Stimulated activated naive CD8-positive, alpha-beta T cell treated with anti-CD3 and anti-CD28 coated beads, Interleukin-15, Interleukin-2, amounts not matched to agents 100 U/mL and 50 U/mL, for 24 hours (primary cell): ENCODE measurements at places on chromosomes 3 and 15.

DNA sequence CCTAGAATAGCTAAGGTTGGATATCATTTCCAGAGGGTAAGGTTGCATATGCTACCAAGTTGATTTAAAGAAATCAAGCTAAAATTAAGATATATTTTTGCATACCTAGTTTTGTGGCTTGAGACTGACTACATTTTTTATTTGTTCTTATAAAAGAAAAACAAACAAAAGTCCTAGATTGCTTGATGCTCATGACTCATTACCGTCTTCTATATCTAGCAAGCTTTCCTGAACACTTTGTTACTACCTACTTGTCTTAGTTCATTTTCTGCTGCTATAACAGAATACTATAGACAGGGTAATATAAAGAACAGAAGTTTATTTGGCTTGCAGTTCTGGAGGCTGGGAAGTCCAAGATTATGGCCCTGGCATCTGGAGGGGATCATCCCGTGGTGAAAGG is 152.1 kb upstream of the THRB start:
- DNase-seq, result no peak

DNA sequence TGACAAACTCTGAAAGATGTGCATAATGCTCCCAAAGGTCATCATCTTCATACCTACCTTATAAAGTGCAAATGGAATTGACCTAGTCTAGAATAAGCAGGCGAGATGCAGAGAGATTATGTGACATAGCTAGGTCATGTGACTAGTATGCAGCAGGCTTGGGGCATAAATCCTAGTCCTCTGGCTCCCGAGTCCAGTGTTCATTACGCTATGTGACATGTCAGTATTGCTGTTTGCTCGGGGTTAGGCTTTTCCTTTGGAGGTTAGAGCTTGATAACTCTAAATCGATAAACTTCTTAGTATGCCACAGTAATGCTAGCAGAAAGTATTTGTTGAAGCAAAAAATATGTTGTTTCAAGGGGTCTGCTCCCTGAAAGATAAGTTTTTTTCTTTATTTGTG is 481.7 kb upstream of the TPRG1 start:
- no peak for DNase-seq

DNA sequence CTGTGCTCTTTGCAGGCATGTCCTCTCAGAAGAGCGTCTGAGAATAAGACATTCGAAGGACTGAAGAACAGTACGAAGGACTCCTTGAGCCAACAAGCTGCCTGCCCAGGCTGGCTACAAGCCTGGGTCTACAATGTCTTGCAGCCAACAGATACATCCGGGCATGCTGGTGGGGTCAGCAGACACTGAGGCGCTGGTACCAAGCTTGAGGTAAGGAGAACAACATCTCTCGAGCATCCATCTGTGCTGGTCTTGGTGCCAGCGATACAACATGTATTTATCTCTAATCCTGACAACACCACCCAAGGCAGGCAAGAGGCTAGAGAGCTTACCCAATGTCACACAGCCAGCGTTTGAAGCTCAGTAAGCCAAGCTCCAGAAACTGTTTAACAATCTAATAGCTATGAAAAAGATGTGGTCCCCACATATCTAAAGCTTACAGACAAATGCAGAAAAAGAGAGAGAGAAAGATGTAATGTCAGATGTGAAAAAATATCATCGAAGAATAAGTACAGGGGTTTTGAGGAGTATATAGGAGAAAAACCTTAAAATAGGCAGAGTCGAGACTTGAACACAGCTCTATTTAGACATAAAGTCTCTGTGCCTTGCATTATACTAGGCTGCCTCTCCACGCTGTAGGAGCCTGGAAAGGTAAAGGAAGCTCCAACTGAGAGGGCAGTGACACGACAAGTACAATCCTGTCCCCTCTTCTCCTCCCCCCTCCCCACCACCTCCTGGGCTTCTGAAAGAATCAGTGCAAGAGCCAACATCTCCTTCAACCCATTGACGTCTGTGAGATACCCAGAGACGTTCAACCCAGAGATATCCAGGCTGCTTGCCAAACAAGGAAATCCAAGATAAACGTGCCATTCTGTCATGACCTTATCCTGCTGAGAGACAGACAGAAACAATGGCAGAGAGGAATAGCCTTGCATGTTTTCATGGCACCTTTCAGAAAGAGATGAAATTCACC is 39.4 kb downstream of the WWTR1 start:
- DNase-seq, result no peak

GRCh38 chr3:129624347-129625071 is 18.0 kb upstream of the PLXND1 start:
- DNase-seq, result no peak

DNA sequence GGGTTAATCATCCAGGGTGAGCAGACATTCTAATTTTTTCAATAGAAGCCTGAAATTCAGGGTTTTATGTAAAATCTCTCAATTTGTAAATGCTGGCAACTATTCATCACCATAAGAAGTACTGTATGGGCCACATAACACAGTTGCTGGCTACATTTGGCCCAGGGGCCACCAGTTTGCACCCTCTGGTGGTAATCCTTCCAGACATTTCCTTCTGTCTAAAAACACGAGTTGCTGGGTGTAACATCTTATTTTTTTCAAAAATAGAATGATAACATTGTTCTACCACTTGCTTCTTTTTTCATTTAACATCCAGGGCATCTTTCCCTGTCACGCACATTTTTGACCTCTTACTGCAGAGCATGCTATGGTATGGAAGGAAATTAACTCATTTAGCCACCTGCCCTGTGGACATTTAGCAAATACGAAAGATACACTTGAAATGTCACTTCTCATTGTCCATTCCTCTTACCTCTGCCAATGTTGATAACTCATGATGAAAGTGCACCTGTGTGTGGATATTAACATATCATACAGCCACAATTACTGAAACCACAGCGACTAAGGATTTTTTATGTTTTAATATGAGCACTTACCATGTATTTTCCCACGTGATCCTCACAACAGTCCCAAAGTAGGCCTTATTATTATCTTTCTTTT is 117.5 kb upstream of the ARHGEF3 start:
- DNase-seq, result no peak

DNA sequence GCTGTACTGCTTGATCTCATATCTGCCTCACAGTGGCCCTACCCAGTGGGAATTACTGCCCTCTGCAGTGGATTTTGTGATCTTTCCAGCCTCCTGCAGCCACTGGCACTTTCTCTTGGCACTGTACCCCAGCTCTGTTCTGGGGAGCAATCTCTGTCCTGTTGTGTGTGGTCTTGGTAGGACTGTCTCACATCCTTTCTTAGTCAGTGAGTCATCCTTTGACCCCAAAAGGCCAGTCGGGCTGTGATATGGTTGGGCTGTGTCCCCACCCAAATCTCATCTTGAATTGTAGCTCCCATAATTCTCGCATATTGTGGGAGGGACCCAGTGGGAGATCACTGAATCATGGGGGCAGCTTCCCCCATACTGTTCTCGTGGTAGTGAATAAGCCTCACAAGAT is 133.3 kb upstream of the TPM1 start:
- DNase-seq, result no peak

DNA sequence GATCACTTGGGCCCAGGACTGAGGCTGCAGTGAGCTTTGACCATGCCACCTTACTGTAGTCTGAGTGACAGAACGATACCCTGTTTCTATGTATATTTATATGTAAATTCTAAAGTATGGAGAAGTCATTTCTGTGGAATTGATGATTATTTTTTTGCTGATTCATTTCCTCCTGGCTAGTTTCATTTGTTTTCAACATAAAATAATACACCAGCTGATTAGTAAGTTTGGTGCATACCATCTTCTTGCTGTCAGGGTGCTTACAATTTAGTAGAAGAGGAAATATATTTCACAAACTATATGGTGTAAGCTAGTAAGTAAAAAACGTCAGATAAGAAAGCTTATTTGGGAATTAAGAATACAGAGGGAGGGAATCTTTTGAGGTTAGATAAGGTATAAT is 36.0 kb downstream of the SLC25A26 start:
- no peak for DNase-seq

- no peak for DNase-seq
Observed at GRCh38 chr3:29258161-29258560, 22.7 kb upstream of the RBMS3 start.

GRCh38 chr3:98553753-98554152 is 22.0 kb downstream of the GPR15 start:
- no peak for DNase-seq

- DNase-seq, result no peak
Observed at GRCh38 chr3:136632625-136633081, 119.5 kb downstream of the STAG1 start.

- no peak for DNase-seq
Observed at GRCh38 chr3:62605413-62606068, 232.2 kb upstream of the FEZF2 start.

DNA sequence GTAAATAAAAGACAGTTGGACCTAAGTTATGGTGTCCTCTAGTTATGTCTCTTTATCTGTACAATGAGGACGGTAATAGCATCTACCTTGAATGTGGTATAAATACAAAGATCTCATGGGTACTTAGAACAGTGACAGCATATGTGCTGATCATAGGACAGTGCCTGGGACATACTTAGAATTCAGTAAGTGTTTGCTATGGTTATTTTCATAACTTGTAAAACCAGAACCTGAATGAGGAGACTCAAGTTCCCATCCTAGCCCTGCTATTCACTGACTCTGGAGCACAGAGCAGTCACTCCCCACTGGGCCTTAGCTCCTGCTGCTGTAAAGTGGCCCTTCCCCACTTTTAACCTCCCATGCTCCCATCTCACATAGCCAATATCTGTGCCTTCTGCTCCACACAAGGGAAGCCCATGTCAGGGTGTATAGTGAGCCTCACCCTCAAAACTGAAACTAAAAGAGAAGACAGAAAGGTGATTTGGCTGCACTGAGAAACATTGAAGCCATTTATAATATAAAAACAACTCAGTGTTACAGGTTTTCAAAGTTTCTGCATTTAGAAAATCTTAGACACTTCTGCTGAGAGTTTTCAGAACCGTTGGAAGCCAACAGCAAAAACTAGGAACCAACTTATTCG is 225.4 kb upstream of the UBE2E2 start:
- no peak for DNase-seq

GRCh38 chr15:98548139-98548971 is 100.0 kb upstream of the IGF1R start:
- peak; percentile 66 for DNase-seq
